Dermis blood vessel endothelial cell (primary cell): ENCODE measurements at places on chromosomes 1 and 21. TPM values are rescaled to one million over a fixed set of nuclear protein-coding genes. Genes with fewer than 3 reads are reported as not detected.

The MX2 gene
- 0.19 and 0.85 TPM in 2 replicates for total RNA-seq

The PEAR1 gene
- 19.1 and 53.5 TPM in 2 replicates for total RNA-seq

The AADACL4 gene
- not detected in 2 replicates for total RNA-seq

The LRRC40 gene
- 28.2 and 36.6 TPM in 2 replicates for total RNA-seq

The ITLN1 gene
- total RNA-seq: not detected in 2 replicates

The KCNE2 gene
- not detected in 2 replicates for total RNA-seq

The EDARADD gene
- not detected in 2 replicates for total RNA-seq

The HAO2 gene
- not detected in 2 replicates for total RNA-seq

The GJA5 gene
- under 0.01 and 0.33 TPM in 2 replicates for total RNA-seq

The FHAD1 gene
- total RNA-seq: under 0.01 and 0.23 TPM in 2 replicates

The HLCS gene
- 14.3 and 19.5 TPM in 2 replicates for total RNA-seq

The FAM72D gene
- total RNA-seq: 0.34 and 1.3 TPM in 2 replicates

The KRTAP10-2 gene
- total RNA-seq: not detected in 2 replicates

The YOD1 gene
- total RNA-seq: 8.2 and 8.5 TPM in 2 replicates
